ENCODE measurements at places on chromosomes 7 and 10.
A peak's percentile ranks its signal among the peaks of the same experiment; 100 is the strongest.

GRCh38 chr10:3098689-3099088, 31.3 kb downstream of the PFKP start:
- no peak for DNase-seq

DNA sequence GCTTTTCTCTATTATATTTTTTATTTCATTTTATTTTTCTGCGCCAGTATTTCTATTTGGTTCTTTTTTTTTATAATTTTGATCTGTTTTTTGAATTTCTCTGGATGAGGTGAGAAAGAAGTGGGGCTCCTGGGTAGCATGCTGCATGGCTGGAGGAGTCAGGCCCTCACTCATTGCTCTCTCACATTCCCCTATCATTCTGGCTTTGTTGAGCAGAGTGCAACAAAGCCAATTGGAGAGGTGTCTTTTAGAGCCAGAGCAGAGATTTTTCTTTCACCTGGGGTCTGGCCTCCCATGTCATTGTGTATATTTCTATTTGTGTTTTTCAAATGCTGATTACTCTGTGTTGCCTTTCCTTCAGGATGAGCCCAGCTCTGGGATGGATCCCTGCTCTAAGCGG, 330.0 kb upstream of the CDC14C start:
- DNase-seq = no peak

DNA sequence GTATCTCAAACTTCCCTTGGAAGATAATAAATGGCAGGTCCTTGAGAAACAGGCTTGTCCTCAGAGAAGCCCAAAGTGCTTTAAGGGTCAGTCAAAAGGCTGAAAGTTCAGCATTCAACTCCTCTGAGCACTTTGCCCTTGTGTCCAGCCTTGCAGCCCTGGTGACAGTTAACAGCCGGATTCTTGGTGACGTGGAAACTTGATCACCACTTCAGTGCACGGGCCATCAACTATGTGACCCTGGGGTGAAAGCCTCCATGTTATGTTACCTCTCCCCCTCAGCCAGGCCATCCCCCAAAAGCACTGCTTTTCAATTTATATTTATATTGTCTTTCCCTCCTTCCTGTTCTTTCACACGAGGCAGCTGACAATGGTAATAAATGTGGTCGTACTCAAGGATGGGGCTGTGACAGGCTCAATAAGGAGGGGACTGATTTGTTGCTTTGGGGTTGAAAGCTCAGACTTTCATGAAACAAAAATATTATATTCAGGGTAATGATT, 164.0 kb upstream of the NRP1 start:
- no peak for DNase-seq

GRCh38 chr10:63164166-63164623, 31.1 kb downstream of the NRBF2 start:
- DNase-seq = no peak

DNA sequence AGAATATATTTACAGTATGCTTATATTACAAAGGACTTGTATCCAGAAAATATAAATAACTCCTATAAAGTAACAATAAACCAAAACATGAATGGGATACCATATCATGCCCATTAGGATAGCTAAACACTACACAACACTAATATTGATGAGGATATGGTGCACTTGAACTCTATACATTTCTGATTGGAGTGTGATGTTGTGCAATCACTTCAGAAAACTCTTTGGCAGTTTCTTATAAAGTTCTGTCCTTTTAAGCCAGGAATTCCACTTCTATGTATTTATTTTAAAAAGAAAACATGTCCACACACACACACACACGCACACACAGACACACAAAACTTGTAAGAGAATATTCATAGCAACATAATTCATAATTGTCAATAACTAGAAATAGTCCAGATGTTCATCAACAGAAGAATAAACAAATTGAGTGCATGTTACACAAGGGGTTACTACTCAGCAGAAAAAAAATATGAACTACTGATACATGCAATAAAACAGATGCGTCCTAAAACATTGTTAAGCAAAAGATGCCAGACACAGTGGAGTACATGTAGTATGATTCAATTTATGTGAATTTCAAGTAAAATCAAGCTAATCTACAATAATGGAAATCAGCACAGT, 416.0 kb downstream of the PLXDC2 start:
- DNase-seq = no peak

GRCh38 chr10:14072541-14072940, 258.2 kb downstream of the FRMD4A start:
- DNase-seq = no peak

GRCh38 chr10:36354633-36355032, 712.5 kb upstream of the FZD8 start:
- no peak for DNase-seq

GRCh38 chr10:112810711-112811151, 139.3 kb upstream of the TCF7L2 start:
- no peak for DNase-seq

- no peak for DNase-seq
Measured at GRCh38 chr10:131858583-131859340, 42.0 kb upstream of the PPP2R2D start.

DNA sequence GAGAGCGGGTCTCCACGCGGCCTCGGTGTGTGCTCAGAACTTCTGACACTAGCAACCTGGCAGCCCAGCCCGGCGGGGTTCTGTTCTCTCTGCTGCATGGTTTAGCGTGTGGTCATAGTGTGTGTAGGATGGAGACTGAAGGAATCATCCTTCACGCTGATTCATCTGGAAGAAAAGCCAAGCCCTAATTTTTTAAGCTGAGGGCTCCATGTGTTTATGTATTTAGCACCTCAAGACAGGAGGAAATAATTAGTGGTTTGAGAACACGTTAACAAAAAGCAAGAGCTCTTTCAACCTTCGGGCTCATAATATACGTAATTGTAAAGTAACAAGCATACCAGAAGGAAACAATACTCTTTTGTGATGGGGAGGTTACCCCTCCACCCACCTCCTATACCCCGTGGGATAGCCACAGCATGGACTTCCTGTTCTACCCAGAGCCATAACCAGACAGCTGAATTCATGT, 504.6 kb upstream of the MKI67 start:
- DNase-seq = peak; percentile 26

DNA sequence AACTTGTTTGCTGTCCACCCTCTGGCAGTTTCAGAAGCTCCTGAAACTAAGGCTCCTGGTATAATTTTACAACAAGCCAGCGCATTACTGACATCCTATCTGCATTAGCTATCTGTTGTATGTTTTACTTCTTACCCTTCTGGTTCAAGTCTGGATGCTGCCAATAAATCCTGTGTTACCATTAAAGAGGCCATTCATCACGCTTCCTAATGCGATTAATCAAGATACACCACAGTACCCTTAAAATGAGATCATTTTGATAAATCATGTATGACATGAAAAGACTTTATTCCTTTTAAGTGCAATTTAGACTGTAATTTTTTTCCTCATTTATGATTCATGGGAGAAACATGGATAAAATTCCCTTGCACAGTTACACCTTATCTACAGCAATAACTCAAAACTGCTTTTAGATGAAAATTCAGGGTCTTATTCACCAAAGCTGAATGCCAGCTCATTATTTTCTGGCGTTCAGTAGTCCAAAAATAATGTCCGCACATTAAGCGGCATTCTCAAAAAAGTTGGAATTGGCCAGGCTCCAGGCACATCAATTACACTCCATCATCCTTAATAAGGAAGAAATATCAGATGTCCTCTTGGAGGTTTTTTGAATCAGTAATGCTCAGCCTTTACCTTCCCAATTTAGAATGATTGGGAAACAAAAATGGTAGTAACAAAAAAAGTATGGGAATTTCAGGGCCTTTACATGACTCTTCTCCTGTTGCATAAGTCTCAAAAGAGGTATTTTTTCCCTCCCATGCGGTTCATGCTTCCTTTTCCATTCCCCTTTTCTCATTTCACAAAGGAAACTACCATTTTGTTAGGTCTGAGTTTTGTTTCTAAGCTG, 878.5 kb downstream of the LRMDA start:
- no peak for DNase-seq

- peak; percentile 39 for DNase-seq
Measured at GRCh38 chr10:93259126-93259525, 185.4 kb downstream of the CYP26A1 start.

DNA sequence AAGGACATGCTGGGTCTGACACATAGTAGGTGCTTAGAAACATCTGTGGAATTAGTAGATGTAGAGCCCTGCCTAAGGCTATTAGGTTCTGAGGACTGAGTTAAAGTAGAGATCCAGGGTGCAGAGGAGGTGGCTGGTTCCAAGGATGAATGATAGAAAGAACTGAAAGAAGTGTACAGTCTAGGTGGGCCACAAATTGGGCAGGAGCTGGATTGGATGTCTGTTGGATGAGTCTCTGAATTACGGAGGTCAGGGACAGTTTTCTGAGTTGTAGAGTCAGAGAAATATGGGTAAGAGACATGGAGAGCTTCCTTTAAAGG, 2.0 kb upstream of the SAMD8 start:
- DNase-seq = no peak

- no peak for DNase-seq
Measured at GRCh38 chr7:102284891-102285539, 1.7 kb upstream of the SH2B2 start.

GRCh38 chr7:16564909-16565426, 38.3 kb downstream of the LRRC72 start:
- no peak for DNase-seq

DNA sequence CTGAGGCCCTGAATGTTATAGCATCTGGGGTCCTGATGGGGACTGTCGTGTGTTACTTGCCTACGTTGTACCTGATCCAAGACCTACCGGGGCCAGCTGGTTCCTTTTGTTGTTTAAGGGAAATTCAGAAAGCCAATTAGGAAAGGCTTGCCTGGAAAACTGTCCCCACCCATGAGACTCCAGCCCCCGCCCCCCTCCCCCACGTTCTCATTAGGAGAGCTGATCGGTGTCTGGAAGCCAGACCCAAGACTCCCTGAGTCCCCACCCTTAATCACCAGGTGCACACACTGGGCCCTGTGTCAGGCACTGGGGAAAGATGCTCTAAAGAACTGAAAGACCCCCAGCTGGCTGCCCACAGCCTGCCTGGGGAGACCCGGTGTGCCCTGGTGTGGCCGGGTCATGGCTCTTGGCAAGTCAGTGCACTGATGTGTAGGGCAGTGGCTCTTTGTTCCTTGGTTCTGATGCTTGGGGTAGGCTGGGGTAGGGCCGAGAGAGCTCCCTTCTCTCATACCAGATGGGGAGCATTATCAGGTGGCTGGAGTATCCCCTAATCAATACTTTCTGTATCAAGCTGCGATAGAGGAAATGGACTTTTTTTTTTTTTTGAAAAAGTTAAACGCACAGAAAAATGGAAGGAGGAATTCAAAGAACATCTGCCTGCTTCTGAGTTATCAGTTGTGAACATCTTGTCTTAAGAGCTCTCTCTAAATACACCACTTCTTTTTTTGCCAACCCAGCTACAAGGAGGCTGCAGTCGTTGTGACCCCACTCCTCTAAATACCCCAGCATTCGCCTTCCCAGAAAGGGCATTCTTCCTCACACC, 16.9 kb downstream of the TSPAN15 start:
- DNase-seq = no peak

GRCh38 chr7:131480384-131481315, 75.8 kb downstream of the PODXL start:
- DNase-seq = no peak

- DNase-seq = peak; percentile 77
Measured at GRCh38 chr10:69861251-69862240, 59.8 kb downstream of the COL13A1 start.

DNA sequence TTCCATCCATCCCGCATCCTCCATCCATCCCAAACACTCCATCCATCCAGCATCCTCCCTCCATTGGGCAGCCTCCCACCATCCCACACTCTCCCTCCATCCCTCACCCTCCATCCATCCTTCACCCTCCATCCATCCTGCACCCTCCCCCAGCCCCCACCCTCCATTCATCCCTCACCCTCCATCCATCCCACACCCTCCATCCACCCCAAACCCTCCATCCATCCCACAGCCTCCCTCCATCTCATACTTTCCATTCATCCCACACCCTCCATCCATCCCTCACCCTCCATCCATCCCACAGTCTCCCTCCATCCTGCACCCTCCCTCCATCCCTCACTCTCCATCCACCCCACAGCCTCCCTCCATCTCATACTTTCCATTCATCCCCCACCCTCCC, 60.4 kb downstream of the FOXI2 start:
- DNase-seq = no peak

GRCh38 chr10:83078160-83078559, 1061.1 kb upstream of the GHITM start:
- DNase-seq = no peak

DNA sequence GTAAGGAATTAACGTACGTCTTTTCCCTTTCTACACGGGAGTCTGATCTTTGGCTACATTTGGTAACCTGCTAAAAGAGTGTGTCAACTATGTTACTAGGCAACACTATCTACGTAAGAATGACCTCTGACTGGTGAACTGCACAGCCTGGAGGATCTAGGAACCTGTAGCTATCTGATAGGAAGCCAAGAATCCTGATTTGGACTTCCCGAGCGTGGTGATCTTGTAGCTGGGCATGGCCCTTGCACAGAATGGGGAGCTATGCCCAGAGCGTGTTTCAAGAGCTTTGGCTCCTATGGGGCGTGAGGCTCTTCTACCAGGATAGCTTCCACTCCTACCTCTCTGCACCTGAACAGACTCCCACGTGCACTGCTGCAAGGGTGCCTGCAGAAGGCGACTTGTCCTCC, 157.5 kb downstream of the TAX1BP1 start:
- no peak for DNase-seq

DNA sequence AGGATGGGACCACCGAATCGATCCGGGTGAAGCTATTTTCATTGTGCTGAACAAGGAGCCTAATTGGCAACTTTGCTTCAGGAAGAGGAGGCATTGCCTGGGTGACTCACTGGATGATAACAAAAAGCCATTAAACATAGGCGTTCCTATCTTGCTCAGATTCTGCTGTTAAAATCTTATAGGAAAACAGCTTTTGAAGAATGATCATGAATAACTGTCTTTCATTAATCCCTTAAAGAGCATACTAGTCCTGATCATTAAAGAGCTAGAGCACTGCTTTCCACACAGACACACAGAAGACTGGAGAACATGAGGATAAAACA, 174.2 kb upstream of the IMMP2L start:
- DNase-seq = no peak

DNA sequence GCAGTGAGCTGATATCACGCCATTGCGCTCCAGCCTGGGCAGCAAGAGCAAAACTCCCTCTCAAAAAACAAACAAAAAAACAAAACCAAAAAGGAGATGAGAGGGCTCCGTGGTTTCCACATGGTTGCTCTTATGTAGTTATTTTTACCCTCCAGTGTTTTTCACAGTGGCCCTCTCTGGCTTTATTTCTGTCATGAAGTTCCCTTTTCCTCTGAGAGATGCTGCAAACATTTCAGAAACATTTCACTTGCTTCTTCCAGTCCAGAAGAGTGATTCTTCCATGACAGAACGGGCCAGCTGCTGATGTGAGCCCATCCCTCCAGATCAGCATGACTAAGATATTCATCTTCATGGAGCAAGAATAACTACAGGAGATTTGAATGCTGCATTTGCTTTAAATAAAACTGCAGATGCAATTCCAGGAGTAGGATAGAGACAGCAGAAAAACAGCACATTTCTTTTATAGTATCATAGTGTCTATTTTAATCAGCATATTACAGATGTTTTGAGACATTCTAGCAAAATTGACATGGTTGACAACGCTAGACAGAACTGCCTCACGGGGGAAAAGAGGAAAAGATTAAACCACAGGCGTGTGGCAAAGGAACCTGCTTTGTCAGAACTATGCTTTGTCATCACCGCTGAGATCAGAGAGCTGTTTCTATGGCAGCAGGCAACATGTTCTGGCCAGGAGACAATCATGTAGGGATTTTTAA, 40.3 kb downstream of the NRCAM start:
- no peak for DNase-seq

- no peak for DNase-seq
Measured at GRCh38 chr7:40211276-40212003, 76.6 kb downstream of the SUGCT start.
